Activated CD4-positive, alpha-beta T cell treated with anti-CD3 and anti-CD28 coated beads, Interleukin-2, amount 10 ng/mL, durations not matched to agents 7 days and 5 days (primary cell): ENCODE measurements at places on chromosomes 6 and 20. TPM values are rescaled to one million over a fixed set of nuclear protein-coding genes. Genes with fewer than 3 reads are reported as not detected.

The SLC52A3 gene
- total RNA-seq, result not detected

The AIF1 gene
- 48.0 TPM for total RNA-seq

The HRH3 gene
- not detected for total RNA-seq

The BHLHE23 gene
- total RNA-seq, result not detected

The RNF182 gene
- not detected for total RNA-seq

The SYTL3 gene
- 26.9 TPM for total RNA-seq

The OXT gene
- total RNA-seq, result not detected

GRCh38 chr20:8948442-8949020 lies 120.4 kb upstream of the PLCB4 start:
- no peaks in the 10 kb centered on the region for H3K4me1 ChIP-seq
- no peaks in the 10 kb centered on the region for H3K27me3 ChIP-seq
- DNase-seq, result no peak
- no peak overlapping the region for H3K4me3 ChIP-seq
- H3K36me3 ChIP-seq, result no peaks in the 10 kb centered on the region
- H3K27ac ChIP-seq, result no peak overlapping the region

- peaks cover 18% of the 10 kb centered on the region for H3K4me1 ChIP-seq
- peaks cover 70% of the 10 kb centered on the region for H3K27me3 ChIP-seq
- DNase-seq, result peak; percentile 75
- no peak overlapping the region for H3K27ac ChIP-seq
These were observed 929 bp downstream of the CDH22 start for GRCh38 chr20:46307139-46307998.

GRCh38 chr6:38080889-38081288 lies 261.4 kb downstream of the ZFAND3 start:
- H3K27ac ChIP-seq, result no peak overlapping the region
- no peak for DNase-seq
- H3K27me3 ChIP-seq, result no peaks in the 10 kb centered on the region
- H3K4me3 ChIP-seq, result no peak overlapping the region

- no peak overlapping the region for H3K4me3 ChIP-seq
- DNase-seq, result no peak
- H3K27ac ChIP-seq, result no peak overlapping the region
- no peaks in the 10 kb centered on the region for H3K27me3 ChIP-seq
- H3K36me3 ChIP-seq, result no peaks in the 10 kb centered on the region
These were observed 205.3 kb downstream of the PRL start for GRCh38 chr6:22091424-22091948.

DNA sequence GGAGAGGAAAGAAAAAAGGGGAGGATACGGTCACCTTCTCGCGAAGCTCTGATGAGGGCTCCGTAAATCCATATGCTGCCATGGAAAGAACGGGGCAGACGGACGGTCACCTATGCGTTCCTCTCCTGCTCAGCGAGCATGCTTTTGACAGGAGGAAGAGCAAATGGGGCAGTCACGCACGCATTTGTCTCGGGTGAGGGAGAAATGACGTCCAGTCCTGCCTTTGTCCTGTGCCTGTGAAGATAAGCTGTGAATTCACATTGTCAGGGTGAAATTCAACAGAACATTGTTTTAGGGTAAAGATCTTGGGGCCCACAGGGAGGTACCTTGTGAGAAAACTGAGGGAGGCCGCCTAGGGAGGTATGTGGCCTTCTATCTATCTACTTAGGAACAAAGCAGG lies 83.8 kb downstream of the IRF4 start:
- peak overlapping the region; percentile 93 for H3K27ac ChIP-seq
- peak overlapping the region; percentile 53 for H3K4me3 ChIP-seq
- DNase-seq, result no peak
- peaks cover 78% of the 10 kb centered on the region for H3K4me1 ChIP-seq
- no peaks in the 10 kb centered on the region for H3K27me3 ChIP-seq
- no peaks in the 10 kb centered on the region for H3K36me3 ChIP-seq

DNA sequence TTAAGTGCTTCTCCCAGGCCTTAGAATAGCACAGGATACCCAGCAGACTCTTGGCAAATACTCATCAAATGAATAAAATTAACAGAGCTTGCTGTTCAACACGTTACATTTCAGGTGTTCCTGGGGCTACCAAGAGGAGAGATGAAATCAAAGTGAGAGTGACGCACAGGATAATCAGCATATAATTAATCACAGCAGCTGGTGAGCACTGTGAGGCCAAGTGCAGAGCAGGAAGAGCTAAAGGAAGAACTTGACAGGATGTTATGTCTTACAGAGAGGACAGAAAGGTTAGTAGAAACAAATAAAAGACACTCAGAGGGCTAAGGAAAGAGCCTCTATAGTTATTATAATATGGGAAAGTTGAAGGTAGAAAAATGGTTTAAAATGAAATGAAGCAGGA lies 8.8 kb downstream of the PPIL1 start:
- no peaks in the 10 kb centered on the region for H3K27me3 ChIP-seq
- no peak overlapping the region for H3K4me3 ChIP-seq
- H3K27ac ChIP-seq, result peak overlapping the region; percentile 47
- peaks cover 65% of the 10 kb centered on the region for H3K36me3 ChIP-seq

DNA sequence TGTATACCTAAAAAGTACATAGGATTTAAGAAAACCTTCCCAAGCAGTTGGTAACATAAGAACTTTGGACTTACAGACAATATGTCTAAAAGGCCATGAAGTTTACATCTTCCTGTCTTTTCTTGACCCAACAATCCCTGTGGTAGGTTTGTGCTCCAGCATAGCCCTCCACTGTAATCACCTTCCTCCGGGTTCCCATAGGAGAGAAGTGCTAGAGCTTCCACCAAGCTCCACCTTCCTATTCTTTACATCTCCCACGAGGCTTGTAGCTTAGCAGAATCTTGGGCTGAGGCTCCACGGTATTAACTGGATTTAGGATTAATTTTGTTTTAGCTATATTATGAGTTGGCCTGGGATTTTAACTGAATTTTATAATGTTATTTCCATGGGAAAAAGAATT lies 23.3 kb downstream of the ADGRG6 start:
- no peak for DNase-seq
- no peaks in the 10 kb centered on the region for H3K4me1 ChIP-seq
- H3K27me3 ChIP-seq, result peaks cover 9% of the 10 kb centered on the region
- H3K36me3 ChIP-seq, result no peaks in the 10 kb centered on the region
- H3K27ac ChIP-seq, result no peak overlapping the region
- no peak overlapping the region for H3K4me3 ChIP-seq

DNA sequence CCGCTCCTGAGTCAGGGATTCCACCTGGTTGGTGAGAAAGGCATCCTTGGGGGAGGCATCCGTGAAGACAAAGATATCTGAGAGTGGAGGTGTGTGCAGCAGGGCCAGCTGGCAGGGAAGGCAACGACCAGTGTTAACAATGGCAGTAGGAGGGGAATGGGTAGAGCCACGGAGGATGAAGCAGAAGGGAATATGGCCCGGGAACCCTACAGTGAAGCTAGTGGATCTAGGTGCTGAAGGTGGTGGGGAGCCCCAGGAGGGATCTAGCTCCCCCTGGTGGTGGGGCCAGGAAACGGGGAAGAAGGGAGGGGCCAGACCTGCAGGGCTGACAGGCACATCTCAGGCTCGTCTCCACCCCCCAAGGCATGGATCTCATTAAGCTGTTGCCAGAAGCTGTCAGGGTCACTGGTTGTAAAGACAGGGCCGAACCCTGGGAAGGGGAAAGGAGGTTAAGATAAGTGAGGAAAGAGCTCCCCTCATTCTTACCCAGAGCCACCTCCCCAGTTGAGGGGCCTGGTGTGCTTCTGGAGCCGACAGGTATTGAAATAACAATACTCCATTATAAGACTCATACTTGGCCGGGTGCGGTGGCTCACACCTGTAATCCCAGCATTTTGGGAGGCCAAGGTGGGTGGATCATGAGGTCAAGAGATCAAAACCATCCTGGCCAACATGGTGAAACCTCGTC lies 7.3 kb downstream of the VWA7 start:
- no peaks in the 10 kb centered on the region for H3K27me3 ChIP-seq
- DNase-seq, result peak; percentile 78
- H3K36me3 ChIP-seq, result peaks cover 4% of the 10 kb centered on the region
- H3K4me1 ChIP-seq, result peaks cover 50% of the 10 kb centered on the region
- peak overlapping the region; percentile 0 for H3K27ac ChIP-seq
- no peak overlapping the region for H3K4me3 ChIP-seq
